ENCODE measurements at places on chromosomes 6 and 20. TPM values are rescaled to one million over a fixed set of nuclear protein-coding genes. Genes with fewer than 3 reads are reported as not detected.

GRCh38 chr6:51289041-51289440, 470.4 kb downstream of the TFAP2B start:
- peaks cover 58% of the 10 kb centered on the region for H3K4me1 ChIP-seq
- H3K4me3 ChIP-seq = no peak overlapping the region
- no peaks in the 10 kb centered on the region for H3K27me3 ChIP-seq
- H3K36me3 ChIP-seq = no peaks in the 10 kb centered on the region

- H3K36me3 ChIP-seq = no peaks in the 10 kb centered on the region
- H3K27ac ChIP-seq = no peak overlapping the region
- no peak overlapping the region for H3K4me3 ChIP-seq
- H3K4me1 ChIP-seq = peaks cover 13% of the 10 kb centered on the region
- DNase-seq = no peak
Observed at GRCh38 chr20:635893-636338, 17.1 kb downstream of the SRXN1 start.

TREM1 gene
- not detected for total RNA-seq

DNA sequence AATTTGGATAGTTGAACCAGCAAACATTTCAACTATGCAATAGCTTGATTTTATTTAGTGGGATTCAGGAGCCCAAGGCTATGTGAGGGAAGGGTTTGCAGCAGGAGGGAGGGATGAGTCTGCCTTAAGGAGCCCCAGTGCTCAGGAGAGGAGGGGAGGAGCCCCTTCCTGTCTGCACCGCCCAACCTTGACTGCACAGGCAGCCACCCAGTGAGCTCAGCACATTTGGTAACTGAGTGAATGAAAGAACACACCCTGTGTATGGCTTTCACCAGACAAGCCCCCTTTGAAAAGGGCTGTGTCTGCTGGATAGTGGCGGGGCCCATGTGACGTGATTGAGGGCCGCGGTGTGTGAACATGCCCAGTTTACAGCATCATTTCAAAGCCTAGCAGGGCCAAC, 17.0 kb downstream of the DACT2 start:
- H3K27me3 ChIP-seq = peaks cover 5% of the 10 kb centered on the region
- no peak overlapping the region for H3K27ac ChIP-seq
- H3K36me3 ChIP-seq = no peaks in the 10 kb centered on the region
- peak; percentile 60 for DNase-seq

MAK gene
- not detected for total RNA-seq
